ENCODE measurements at places on chromosomes 2 and 18.

DNA sequence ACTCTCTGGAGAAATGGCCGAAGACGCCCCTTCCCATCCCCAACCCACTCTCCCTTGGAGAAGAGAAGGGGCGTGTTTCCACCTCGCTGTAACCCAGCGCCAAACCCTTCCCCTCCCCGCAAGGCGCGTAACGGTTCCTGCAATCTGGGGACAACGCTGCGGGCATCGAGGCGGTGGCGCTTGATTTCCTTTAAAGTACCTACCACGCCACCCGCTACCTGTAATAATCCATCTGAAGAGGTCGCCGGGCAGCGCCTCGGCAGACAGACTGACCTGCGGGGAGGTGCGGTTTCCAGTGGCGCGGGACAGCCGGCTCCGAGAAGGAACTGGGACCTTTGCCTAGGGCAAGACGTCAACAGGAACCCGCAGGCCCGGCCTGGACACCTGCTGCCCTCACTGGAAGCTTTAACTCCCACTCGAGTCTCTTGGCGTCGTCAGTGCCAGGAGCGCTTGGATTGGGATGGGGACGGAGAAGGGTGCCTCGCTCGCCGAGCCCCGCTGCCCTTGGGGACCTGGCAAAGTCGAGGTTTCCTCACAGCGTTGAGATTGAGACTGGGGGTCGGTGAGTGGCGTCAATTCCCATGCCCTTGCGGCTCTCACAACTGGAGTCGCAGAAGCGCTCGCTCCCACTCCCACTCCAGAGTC is at the start of gene CYP1B1:
CYP1B1 (minus strand) TSS at position 645 of the 645 bp plus-strand sequence. CDS start 763 bp downstream, outside the sequence.
- DNase-seq: no peak

- no peak for DNase-seq
Measured at GRCh38 chr2:45137966-45138695, 128.9 kb upstream of the SIX2 start.

GRCh38 chr2:208297961-208298360 is 31.9 kb downstream of the PIKFYVE start:
- no peak for DNase-seq

DNA sequence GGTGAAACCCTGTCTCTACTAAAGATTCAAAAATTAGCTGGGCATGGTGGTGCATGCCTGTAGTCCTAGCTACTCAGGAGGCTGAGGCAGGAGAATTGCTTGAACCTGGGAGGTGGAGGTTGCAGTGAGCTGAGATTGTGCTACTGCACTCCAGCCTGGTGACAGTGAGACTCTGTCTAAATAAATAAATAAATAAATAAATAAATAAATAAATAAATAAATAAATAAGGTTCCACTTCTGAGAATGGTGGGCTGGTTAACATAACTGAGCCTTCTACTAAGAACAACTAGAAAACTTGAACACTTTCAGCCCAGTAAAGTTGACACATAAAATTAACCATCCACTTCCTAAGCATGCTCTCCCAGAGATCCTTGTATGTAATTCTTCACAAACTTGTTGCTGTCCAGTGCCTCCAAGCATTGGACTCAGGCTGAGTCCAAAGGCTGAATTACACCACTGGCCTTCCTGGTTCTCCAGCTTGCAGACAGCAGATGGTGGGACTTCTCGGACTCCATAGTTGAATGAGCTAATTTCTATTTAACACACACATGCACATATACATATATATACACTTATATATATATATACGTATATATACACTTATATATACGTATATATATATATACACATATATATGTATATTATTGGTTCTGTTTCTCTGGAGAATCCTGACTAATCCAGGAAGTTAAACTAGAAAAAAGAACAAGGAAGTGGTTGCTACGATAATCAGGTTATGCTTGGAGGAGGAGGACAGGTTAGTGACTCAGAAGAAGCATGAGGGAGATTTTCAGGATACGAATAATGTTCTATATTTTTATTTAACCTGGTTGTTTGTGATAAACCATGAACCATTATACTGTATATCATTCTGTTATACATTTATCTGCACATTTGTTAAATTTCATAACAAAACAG is 348.8 kb downstream of the METTL4 start:
- no peak for DNase-seq

DNA sequence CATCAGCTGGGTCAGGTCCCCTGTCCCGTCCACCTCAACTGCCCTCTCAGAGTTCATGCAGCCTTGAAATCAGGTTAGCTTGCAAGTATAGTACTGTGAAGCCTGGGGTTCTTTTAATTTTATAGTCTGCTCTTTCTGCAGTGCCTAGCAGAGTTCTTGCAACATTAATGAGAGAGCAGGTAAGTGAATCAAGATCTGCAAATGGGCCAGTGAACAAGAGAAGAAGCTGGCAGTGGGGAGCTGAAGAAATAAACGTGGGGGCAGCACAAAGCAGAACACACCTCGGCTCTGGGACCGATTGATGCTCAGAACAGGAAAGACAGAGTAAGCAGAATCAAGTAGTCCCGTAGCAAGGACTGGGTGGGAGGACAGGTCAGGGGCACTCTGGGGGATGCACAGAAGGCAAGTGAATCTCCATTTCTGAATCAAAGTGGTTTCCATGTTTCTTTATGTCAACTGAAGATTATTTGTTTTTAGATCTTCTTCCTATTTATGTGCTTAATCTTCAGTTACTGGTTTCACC is 675.5 kb downstream of the RNF144A start:
- no peak for DNase-seq

- DNase-seq: no peak
Measured at GRCh38 chr2:60302377-60303126, 250.9 kb downstream of the BCL11A start.

- no peak for DNase-seq
Measured at GRCh38 chr2:71464389-71464788, 11.0 kb downstream of the DYSF start.

DNA sequence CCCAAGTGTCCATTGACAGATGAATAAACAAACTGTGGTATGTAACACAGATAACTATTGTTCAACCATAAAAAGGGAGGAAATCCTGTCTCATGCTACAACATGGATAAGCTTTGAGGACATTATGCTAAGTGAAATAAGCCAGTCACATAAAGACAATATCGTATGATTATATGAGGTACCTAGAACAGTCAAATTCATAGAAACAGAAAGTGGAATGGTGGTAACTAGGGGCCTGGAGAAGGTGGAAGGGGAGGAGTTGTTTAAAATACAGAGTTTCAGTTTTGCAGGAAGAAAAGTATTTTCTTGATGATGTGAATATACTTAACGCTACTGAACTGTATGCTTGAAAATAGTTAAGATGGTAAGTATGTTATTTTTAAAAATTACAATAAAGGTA is 304.6 kb upstream of the CXCR4 start:
- DNase-seq: no peak

- DNase-seq: no peak
Measured at GRCh38 chr2:237819231-237819630, 20.7 kb downstream of the RBM44 start.

- DNase-seq: no peak
Measured at GRCh38 chr2:114769110-114769509, 326.7 kb downstream of the DPP10 start.

DNA sequence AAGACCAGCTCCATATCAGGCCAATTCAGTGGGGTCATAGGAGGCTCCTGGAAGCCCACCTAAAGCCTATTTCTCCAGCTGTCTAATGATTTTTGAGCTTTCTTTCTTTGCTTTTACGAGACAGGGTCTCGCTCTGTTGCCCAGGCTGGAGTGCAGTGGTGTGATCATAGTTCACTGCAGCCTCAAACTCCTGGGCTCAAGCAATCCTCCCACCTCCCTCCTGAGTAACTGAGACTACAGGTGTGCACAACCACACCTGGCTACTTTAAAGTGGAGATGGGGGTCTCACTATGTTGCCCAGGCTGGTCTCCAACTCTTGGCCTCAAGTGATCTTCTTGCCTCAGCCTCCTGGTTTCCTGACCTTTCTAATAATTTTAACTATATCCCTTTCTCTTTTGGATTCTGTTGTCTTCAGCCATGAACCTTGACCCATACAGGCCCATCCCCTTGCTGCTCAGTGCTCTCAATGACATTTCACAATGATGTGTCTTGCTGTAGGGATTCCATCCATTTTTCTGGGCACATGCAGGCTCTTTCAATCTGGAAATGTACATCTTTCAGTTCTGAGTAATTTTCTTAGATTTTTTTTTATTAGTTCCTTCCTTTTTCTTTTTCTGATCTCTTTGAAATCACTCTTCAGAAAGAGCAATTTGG is 29.7 kb downstream of the GNLY start:
- DNase-seq: no peak

DNA sequence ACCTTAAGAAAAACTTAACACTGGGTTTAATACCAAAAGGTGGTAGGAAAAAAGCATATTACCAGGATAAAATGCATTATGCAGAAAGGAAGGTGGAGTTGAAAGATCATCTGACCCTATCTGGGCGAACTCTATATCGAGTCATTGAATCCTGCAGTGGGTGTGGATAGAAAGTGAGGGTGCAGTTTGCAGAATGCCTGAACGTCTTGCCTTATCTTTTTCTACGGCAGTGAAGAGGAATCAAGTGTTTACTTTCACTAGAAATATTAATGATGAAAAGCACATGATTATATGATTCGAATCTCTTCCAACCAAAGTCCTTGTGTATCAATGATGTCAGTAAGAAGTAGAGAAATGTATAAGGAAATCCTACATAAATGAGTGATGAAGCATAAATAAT is 4.3 kb upstream of the CAVIN2 start:
- no peak for DNase-seq

GRCh38 chr18:24181806-24182205 is 42.9 kb downstream of the CABYR start:
- no peak for DNase-seq

DNA sequence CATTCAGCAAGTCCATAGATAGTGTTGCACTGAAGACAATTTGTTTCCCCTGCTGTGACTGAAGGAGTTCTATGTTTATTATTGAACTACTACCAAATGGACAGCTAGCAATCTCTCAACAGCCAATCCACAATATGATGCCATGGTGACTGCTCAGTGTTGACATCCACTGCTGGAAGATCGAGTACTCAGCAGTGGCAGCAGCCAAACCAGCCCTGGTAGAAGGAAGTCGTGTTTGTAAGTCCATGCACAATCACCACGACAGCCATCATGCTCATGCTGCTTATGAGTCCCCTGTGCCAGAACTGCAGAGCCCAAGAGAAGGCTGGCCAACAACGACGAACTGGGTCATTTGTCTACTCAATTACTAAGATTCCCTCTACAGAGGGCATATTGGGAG is 66.4 kb downstream of the OSR1 start:
- no peak for DNase-seq

- no peak for DNase-seq
Measured at GRCh38 chr2:58140508-58141072, 94.0 kb downstream of the VRK2 start.

DNA sequence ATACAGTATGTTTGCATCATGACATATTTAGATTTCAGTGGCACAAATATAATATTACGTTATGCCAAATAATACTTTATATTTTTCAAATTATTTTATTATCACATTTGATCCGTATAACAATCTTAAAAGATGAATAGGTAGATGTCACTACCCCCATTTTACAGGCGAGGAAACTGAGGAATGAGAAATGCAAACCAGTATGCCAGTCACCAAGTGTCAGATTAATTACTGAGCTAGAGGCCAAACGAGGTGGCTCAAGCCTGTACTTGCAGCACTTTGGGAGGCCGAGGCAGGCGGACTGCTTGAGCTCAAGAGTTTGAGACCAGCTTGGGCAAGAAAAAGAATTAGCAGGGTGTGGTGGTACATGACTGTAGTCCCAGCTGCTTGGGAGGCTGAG is 17.4 kb upstream of the YES1 start:
- no peak for DNase-seq

GRCh38 chr18:49073437-49073836 is 122.7 kb upstream of the SMAD7 start:
- no peak for DNase-seq

DNA sequence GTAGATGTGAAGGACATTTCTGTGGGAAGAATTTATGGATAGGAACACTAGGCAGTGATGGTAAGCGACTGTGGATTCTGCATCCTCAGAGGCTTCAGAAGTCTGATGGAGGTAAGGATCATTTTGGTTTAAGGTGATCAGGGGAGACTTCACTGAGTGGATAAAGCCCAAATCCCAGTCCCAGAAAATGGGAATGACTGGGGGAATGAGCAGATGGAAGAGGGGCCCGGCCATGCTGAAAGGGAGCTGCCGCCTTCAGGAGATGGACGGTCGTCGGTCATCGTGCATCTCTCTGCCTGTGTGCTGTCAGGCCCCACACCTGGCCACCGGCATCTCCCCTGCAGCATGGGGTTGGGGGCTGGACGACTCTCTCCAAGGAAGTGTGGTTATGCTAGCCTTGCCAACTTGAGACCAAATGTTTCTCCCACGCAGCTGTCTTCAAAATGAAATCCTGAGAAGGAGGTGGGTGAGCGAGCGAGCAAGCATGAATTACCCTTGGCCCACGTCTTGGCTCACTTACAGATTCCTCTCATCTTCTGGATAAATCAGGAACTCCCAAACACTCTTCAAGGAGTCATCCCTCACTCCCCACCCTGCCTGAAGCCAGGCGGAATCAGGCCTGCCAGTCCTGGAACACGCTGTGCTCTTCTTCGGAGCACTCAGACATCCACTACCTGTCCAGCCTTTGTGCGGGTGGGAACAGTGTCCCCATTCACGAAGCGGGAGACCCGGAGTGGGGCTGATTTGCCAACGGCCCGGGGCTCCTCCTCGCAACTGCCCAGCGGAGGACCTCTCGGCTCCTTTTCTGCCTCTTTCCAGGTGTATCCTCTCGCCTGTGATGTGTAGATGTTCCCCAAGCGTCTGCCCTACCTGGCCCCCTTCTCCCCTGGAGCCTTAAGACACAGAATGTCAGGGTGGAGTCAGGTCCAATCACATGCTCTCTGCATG is 85.6 kb downstream of the PRKCE start:
- no peak for DNase-seq

DNA sequence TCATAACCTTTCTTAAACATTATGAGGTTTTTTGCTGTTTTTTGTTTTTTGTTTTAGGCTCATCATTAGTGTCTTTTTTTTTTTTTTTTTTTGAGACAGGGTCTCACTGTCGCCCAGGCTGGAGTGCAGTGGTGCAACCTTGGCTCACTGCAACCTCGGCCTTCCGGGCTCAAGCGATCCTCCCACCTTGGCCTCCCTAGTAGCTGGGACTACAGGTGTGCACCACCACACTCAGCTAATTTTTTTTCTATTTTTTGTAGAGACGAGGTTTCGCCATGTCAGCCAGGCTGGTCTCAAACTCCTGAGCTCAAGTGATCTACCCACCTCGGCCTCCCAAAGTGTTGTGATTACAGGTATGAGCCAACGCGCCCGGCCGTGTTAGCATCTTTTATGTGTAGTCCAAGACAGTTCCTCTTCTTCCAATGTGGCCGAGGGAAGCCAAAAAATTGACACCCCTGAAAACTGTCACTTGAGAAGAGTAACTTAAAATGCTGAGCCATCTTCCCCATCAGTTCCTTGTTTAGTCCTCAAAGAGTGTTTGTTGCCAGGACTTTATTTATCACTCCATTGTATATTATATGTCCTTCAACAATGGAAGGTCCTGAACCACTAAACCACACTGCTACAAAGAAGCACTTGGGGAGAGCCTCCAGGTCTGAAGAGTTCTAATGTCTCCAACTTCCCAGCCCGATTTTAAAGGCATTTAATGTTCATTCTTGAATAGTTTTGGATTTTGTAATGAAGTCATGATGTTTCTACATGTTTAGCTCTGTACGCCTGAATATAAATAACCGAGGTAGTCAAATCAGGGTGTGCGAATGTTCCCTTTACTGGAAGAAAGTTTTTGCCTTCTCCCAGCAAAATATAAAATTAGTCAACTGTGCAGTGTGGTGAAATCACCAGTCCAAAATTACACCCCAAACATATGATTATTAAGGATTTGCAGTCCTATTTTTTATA is 26.4 kb downstream of the ZNF516 start:
- DNase-seq: no peak

- no peak for DNase-seq
Measured at GRCh38 chr2:61639721-61640120, 101.6 kb upstream of the XPO1 start.

GRCh38 chr2:173874003-173874893 is 90.9 kb downstream of the SP3 start:
- DNase-seq: no peak

Data from activated CD4-positive, alpha-beta T cell treated with anti-CD3 and anti-CD28 coated beads for 4 hours (primary cell).